ENCODE measurements at places on chromosomes 13 and 19.

- no peak for DNase-seq
Observed at GRCh38 chr13:42396901-42397655, 125.1 kb downstream of the AKAP11 start.

GRCh38 chr19:31516756-31517155 lies 167.5 kb upstream of the TSHZ3 start:
- DNase-seq = no peak

- no peak for DNase-seq
Observed at GRCh38 chr13:102710261-102710679, 15.4 kb upstream of the METTL21C start.

DNA sequence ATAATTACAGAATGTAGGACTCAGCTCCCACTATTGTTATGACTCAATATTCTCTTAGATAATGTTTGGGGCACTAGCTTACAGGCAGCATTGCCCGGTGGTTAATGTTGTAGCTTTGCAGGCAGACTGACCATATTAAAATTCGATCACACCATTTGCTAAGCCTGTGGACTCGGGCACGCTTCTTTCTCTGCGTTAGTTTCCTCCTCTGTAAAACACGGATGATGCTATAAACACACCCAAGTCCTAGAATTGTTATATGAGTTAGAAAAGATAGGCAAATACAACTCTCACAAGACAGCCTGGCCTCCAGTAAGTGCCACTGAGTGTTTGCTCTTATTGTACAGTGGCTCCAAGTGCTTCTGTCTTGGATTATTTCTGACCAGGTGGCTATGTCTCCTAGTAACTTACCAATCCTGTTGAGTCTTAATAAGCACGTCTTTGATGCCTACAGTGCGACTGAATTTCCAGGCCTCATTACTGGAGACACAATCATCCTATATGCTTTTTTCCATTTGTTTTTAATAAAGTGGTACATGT lies 50.0 kb upstream of the ALOX5AP start:
- DNase-seq = no peak

- DNase-seq = no peak
Observed at GRCh38 chr19:5873617-5874199, 3.4 kb upstream of the FUT5 start.

DNA sequence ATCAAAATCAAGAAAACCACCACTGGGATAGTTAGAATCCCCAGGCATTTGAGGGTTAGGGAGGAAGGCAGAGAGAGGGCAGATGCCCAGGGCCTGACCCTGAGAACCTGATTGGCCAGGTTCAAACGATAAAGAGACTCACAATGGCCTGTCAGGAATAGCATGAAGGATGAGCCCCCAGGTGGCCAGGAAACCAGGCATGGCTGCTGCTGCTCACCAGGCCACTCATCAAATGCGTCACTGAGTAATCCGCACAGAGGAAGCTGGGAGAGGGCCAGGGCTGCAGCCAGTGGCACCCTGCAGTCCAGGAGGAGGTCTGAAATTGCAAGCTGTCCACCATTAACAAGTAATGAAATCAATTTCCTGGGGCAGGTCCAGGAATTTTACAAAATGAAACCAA lies 111.3 kb downstream of the KATNAL1 start:
- DNase-seq = no peak

DNA sequence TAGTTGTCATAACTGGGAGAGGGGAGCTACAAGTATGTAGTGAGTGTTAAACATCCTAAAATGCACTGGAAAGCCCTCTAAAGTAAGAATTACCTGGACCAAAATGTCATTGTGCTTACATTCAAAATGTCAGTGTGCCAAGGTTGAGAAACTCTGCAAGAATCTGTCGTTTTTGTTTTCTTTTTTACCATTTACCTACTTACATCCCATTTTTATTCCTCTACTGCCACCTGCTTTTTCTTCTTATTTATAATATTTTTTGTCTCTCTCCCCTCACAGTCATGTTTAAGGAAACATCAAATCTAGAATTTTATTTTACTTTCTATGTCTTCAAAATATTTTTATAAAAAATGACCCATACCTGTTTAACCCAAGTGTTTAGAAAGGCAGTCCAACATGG lies 226.4 kb downstream of the PCDH17 start:
- no peak for DNase-seq

All from GM20000 (cell line).